Activated CD8-positive, alpha-beta memory T cell treated with anti-CD3 and anti-CD28 coated beads for 24 hours (primary cell): ENCODE measurements at places on chromosomes 1 and 21.

DNA sequence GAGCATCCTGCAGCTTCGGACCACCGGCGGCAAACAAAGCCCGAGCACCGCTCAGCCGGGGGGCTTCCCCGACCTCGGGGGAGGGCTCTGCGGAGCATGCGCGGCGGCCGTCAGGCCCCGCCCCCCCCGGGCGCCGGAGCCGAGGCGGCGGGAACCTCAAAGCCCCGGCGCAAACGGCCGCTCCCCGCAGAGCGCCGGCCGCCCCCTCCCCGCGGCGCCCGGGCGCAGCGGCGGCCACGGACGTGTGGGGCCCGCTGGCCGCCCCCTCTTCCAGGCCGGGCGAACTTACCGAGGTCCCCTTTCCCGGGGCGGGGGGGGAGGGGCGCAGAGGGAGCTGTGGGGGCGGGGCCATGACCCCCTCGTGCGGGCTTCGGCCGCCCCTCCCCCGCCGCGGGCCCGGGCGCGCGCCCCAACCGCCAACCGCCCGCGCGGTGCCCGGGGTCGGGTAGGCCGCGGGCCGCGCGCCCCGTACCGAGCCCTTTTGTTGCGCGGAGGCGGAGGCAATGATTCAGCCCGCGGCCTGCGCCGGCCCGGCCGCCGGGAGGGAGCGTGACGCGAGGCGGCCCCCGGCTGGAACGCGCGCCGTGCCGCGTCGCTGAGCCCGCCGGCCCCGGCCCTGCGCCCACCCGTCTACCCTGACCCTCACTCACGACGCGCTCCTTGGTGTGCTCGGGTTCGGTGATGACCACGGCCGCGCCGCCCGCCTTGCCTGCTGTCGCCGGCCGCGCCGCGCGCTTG, 1.7 kb downstream of the RCC2 start:
- DNase-seq = peak; percentile 87

GRCh38 chr1:221117548-221117951, 238.3 kb downstream of the HLX start:
- DNase-seq = no peak

- DNase-seq = no peak
These were observed 52.4 kb upstream of the C1orf53 start for GRCh38 chr1:197850042-197850441.

DNA sequence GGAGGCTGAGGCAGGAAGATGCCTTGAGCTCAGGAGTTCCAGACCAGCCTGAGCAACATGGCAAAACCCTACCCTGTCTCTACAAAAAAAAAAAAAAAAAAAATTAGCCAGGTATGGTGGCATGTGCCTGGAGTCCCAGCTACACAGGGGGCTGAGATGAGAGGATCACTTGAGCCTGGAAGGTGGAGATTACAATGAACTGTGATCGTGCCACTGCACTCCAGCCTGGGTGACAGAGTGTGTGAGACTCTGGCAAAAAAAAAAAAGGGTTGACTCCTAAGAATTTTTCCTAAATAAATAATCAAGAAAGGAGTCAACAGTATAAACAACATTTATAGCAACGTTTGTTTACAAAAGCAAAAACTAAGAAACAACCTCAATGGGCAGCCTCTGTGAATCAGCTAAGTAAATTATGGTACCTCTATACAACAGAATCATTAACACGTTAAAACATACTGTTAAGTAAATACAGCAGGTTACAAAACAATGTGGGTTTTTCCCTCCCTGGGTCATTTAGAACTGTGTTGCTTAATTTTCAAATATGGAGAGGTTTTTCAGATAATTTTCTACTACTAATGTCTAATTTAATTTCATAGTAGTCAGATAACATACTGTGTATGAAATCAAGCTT, 56.8 kb downstream of the SLC30A10 start:
- no peak for DNase-seq

- DNase-seq = no peak
These were observed 37.4 kb downstream of the CLCC1 start for GRCh38 chr1:108925920-108926319.

DNA sequence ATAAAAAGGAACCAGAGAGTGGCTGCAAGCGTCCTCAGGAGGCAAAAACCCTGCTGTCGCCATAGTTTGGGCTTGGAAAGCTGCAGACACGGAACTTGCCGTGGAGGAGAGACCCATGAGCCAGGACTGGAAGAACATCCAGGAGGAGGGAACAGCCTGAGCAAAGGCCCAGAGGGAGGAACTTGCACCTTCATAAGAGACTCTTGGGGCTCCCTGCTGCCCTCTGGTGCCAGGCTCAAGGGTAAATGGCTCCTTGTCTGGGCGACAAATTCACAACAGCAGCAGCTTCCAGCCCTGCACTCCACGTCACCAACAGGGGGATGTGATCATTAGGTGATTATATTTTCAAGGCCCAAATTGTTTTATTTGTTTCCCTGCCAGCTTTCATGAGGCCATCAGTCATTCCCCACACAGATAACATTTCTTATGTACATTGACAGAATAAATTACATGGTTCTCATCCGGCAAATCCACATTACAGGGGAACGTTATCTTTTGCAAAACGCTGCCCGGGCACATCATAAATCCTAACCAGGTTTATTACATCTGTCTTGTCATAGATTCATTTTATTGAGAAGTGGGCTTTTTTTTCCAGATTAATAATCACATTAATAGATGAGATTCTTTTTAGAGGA, 143.0 kb upstream of the GRIK3 start:
- DNase-seq = no peak

DNA sequence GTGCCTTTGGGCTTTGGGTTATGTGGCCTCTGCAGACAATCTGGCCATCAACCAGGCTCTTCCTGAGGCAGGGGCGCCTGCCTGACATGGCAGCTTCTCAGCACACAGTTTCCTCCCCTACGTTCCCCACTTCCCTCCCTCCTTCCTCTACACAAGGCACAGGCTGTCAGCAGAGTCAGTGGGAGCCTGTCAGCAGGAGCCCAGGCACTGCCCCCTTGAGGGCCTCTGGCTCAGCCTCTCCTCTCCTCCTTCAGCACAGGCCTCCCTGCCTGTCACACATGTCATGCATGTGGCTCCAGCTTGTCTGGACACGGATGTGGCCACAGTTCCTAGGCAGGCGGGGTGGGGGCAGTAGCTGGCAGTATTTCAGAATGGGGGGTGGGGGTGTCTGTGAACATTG, 52.2 kb upstream of the ARTN start:
- DNase-seq = no peak

DNA sequence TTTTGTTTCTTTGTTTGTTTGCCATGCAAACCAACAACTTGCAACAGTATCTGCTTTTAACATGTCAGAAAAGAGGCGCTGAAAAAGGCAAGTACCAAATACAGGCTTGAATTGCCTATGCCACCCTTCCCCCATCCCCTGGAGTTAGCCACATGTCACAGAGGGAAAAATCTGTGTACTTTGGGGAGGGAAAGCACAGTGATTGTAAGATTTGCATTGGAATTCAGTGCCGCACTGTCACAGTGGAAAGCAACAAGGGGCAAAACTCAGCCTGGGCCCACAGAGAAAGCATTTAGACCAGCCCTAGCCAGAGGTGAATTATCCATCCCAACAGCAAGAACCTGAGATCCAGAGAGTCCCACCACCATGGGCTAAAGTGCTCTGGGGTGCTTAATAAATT, 52.4 kb upstream of the ACADM start:
- no peak for DNase-seq

- DNase-seq = no peak
These were observed 6.4 kb downstream of the XCL1 start for GRCh38 chr1:168582688-168583336.

- DNase-seq = no peak
These were observed 70.2 kb upstream of the CDC42BPA start for GRCh38 chr1:227388214-227389168.

GRCh38 chr1:185080422-185080821, 35.1 kb downstream of the RNF2 start:
- no peak for DNase-seq

DNA sequence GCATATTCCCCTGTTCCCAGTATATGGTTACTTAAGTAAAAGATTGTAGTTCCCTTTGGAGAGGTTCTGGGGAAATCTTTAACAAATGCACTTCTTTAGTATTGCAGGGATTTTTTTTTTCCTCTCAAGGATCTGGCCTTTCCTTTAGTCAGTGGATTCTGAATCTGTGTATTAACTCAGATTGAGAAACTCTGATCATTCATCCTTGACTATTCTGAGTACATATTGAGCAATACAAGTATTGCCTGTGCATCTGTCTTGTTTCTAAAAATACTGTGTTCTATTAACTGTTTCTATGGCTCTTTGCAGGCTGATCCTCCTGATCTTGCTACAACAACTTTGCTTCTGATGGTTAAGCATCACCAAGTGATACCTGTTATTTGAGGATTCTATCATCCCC, 67.8 kb upstream of the FGGY start:
- DNase-seq = no peak
